ENCODE measurements at places on chromosomes 3 and 15.

GRCh38 chr15:71732636-71733035, 77.7 kb upstream of the NR2E3 start:
- DNase-seq, result no peak

- no peak for DNase-seq
Observed at GRCh38 chr3:133999891-134000685, 29.6 kb downstream of the SLCO2A1 start.

GRCh38 chr3:66241466-66241865, 20.7 kb downstream of the SLC25A26 start:
- no peak for DNase-seq

DNA sequence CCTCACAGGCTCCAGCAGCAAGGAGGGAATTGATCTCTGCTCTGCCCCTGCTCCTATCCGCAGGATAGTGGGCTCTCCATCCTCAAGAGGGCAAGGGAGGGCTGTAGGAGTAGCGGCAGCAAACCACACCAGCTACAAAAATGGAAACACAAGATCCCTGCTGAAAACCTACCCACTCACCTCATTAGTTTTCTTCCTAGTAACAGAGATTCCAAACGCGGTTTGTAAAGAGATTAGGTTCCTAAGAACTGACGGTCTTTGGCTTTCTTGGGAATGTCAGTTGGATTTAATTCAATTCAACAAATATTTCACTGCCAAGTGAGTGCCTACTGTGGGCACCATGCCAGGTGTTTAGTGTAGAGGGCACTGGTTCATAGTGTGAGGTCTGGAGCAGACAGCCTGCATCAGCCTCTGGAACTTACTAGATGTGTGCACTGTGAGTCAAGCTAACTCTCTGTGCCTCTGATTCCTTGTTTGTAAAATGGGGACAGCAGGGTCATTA, 84.7 kb downstream of the MRPL46 start:
- no peak for DNase-seq

DNA sequence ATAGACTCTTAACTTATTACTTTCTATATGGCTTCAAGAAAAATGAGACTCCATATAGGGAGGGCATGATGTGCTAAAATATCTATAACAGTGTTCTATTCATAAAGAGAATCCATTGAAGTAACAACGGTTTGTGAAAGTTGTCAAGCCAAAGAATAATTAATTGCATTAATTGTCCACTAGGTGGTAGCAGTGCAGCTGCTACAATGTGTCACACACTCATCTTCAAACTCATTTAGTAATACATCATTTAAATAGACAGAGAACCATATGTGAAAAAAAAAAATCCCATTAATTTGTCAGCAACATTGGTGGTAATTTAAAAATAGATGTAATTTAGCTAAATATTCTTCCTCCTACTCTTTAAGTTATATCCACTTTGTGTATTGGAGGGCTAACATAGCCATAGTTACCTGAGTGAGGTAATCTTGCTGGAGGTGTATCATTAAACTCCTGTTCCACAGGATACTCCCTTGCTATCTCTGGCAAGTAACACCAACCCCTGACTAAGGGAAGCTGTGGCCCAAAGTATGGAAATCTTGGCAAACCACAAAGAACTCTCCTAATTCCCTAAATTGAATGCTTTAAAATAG, 3.7 kb upstream of the CPA3 start:
- DNase-seq, result peak; percentile 3

- DNase-seq, result no peak
Observed at GRCh38 chr3:1288805-1289494, 196.1 kb downstream of the CNTN6 start.

GRCh38 chr3:36058404-36059030, 321.8 kb upstream of the STAC start:
- no peak for DNase-seq

DNA sequence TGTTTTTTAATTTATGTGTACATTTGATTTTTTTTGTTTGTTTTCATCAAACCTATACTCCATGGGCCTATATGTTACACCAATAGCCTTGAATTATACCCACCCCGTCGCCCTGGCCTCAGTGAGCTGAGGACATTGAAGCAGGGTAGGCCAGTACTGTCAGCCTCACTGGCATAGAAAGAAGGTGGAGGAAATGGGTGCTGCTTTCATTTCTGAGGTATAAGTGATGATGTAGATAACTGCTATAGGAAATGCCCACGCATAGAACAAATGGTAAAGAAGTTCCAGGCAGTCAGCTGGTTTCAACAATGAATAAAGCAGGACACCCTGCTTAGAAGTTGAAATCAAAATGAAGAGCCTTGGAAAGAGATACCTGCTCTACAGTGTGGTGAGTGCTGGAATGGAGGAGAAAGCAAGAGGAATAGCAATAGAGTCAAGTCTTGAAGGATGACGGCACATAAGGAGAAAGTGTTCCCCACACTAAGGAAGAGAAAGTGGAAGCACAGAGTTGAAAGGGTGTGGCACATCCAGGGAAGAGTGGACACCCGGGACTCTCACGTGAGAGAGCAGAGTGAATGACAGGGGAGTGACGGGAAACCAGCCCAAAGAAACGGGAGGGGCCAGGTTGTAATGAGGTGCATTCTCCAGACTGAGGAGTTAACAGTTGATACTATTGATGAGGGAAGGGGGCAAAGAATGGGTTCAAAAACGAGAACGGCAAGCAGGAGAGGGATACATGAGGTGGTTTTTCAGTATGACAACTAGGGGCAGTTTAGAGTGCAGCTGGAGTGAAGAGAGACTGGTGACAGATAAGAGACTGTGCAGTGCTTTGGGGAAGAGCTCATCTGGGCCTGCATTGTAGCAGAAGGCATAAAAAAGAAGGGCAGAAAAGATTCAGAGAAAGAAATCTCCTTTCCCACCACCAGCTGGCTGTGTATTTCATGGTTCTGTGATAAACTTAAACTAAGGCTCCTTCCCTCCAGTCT, 70.5 kb downstream of the KLHL25 start:
- no peak for DNase-seq

DNA sequence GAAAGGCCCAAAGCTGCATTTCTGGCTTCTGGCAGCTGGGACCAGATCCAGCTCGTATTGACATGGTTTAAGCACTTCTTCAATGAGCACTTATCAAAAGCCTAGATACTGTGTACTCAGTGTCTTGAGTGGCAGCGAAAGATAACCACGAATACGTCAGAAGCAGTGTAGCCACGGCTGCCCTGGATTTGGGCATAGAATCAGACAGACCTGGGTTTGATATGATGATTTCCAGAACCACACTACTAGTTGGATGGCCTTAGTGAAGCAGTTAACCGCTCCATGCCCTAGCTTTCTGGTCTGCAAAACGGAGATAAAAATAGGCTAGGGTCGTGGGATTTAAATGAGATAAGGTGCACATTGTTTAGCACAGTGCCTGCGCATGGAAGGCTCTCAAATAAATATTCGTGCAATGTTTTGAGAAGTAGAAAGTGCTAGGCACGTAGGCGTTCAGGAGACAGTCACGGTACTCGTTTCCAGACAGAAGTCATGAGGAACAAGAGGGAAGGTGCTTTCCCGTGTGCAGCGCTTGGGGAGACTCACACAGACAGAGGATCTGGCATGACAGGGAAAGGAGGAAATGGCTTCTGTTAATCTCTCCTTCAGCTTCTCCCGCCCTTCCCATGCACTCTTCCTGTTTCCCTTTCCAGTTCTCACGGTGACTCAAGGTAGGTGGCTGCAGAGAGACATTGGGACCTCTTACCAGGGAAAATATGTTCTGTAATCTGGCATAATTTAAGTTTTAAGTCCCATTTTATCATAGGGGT, 70.3 kb downstream of the CCNL1 start:
- DNase-seq, result no peak

DNA sequence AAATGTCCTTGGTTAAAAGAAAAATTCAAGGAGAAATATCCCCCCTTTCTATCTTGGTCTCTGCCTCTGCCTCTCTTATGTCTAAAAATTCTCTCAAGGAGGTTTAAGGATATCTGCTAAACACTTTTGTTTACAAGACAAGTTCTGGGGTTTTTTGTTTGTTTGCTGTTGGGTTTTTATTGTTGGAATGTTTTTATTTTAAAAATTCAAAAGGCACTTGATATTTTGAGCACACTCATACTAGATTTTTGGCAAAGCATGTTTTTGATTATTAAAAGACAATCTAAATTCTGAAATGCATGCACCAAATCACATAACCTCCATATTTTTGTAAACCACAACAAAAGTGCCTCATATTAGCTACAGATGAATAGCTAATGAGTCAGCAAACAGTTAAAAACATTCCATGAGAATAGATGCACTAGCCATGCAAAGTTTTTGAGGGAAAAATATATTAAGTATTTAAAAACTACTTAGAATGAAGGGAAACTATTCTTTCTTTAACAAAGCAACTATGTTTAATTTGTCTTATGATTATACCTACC, 84.6 kb downstream of the ZBTB20 start:
- DNase-seq, result no peak

GRCh38 chr3:62602987-62603386, 229.6 kb upstream of the FEZF2 start:
- no peak for DNase-seq

DNA sequence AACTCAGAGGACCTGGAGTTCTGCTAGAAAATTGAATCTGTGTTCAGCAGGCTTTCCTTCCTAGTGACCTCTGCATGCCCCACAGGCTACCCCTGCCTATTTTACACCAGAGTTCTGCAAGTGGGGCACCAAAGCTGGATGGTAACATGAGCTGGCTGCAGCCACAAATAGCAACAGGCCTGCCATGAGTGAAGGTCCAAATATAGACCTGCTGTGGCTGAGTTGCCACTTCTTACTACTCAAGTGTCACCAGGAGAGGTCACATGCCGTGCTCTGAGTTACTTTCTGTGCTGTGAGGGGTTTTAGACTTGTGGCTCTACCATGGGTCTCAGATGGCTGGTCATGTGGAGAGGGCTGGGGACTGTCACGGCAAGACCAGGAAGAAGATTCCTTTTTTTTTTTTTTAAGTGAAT, at the start of gene FSD2:
Gene FSD2 (minus strand): TSS at position 76 of the 413 bp plus-strand sequence. CDS start 18,679 bp downstream, outside the sequence.
- no peak for DNase-seq

GRCh38 chr3:13262493-13263211, 157.5 kb downstream of the NUP210 start:
- no peak for DNase-seq

GRCh38 chr3:169390271-169390670, 273.2 kb downstream of the MECOM start:
- DNase-seq, result no peak

DNA sequence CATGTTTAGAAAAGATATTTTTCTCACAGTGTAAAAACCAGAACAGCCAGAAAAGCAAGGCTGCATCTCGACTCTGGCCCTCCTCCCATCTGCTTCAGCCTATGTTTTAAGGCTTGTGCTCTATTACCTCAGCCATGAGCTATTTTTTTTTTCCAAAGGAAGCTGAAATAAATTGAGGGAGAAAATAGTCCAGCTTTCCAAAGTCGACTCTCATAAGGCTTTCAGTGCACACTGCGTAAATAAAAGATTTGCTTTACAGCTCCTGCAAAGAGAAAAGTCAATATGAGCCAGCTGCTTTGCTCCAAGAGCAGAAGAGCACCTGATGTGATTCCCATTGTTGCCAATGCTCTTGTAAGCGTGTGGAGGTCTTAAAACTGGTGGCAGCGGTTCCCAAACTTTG, 26.7 kb downstream of the SCG3 start:
- no peak for DNase-seq

- DNase-seq, result no peak
Observed at GRCh38 chr15:51077221-51078153, 17.2 kb downstream of the TNFAIP8L3 start.

GRCh38 chr3:181919375-181919774, 207.7 kb downstream of the SOX2 start:
- DNase-seq, result no peak

DNA sequence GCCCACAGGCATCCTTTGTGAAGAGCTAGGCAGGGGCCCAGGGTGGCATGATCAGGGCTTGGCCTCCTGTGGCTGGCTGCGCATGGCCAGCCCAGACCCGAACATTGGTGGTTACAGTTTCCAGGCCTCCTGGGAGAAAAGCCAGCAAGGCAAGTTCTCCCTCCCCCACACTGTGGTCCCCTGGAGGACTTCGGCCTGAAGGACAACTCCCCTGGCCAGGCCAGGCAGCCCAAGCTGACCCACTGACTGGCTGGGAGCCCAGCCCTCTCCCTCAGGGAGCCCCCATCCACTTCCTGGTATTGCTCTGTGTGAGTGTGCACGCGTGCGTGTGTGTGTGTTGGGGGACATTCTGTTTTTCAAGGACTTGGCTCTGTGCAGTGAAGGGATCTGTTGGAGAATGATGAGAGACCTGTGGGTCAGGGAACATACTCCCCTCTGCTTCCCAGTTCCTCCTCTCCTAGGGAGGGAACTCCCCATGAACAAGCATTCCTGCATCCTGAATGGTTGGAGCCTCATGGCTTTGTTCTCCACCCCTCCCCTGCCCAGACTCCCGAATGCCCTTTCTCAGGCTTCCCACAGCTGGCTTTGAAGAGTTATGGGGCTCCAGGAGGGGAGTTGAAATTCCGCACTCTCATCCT, 29.5 kb downstream of the CORO2B start:
- DNase-seq, result no peak

DNA sequence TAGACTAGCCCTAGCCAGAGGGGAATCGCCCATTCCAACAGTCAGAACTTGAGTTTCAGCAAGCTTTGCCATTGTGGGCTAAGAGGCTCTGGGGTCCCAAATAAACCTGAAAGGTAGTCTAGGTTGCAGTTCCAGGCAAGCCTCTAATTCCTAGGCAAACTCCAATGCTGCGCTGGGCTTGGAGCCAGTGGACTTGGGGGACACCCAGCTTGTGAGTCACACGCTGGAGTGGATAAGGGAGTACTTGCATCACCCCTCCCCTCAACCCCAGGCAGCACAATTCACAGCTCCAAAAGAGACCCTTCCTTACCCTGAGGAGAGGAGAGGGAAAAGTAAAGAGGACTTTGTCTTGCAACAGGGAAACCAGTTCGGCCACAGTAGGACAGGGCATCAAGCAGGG, 105.2 kb upstream of the DPPA4 start:
- no peak for DNase-seq

DNA sequence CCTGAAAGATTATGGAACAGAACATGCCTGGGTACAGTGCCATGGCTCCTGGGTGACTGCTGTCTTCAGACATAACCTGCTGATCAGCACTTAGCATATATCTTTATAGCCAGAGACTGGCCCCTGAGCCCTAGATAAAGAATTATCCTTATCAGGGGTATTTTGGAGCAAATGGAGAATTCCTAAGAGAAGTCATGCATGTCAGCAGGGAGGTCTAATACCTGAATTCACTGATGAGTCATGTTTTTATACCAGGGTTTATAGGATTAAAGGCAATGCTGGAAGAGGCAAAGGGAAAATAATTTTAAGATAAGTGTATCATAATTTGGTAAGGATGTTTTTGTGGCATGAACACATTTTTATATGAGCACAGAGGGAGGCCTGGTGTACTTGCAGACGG, 159.8 kb downstream of the ADAMTSL3 start:
- no peak for DNase-seq

DNA sequence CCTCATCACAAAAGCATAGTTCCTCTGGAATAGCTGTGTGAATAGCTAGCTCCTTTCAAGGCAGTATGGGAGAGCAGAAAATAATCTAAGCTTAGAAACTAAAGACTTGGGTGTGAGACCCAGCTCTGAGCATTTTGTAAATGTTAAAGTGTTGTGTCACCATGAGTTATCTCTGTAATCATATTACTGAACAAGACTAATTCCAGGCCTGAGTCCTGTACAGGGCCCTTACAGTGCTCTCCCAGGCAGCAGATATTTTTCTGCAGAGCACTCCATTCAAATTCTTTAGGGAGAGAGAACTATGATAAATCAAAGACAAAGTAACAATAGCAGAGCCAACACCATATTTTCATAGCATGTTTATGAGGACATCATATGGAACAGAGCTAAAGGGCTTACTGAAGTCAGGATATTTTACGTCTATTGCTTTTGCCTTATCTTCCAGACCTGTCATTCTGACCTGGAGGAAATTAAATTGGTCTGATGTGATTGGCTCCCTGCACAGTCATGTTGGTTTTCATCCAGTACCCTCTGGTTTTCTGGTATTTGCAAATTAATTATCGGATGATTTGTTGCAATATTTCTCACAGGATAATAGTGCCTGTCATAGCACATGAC, 172.6 kb upstream of the PPP2R3A start:
- DNase-seq, result no peak
